ENCODE measurements at places on chromosomes 3 and 15.

- DNase-seq: no peak
These were observed 45.1 kb upstream of the SPATA12 start for GRCh38 chr3:57015350-57015729.

DNA sequence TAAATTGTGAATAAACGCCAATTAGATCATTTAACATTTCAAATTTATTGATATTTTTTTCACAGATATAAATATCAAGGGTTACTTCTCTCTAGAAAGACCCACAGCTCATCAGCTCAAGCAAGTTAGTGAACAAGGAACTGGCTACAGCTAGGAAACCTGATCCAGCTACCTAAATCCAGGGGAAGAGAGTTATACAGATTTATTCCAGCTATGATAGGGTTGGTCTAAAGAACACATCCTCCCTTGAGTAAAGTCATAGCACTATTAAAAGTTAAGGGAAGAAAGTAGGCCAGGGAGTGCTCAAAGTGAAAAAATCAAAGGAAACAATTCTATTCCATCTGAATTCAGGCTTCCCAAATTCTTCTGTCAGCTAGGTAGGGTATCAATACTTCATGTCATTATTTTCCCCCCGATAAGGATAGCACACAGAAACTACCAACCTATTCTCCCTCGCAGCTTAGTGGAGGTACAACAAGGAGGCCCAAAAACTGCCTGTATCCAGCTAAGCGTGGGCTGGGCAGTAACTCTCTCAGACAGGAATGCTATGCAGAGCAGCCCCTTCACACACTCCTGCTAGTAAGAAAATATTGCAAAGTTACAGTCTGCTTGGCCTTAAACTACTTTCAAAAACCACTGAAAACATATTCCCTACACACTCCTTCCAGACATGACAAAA, 44.0 kb downstream of the DCUN1D1 start:
- DNase-seq: no peak

GRCh38 chr3:1623896-1624295, 474.8 kb upstream of the CNTN4 start:
- DNase-seq: no peak

DNA sequence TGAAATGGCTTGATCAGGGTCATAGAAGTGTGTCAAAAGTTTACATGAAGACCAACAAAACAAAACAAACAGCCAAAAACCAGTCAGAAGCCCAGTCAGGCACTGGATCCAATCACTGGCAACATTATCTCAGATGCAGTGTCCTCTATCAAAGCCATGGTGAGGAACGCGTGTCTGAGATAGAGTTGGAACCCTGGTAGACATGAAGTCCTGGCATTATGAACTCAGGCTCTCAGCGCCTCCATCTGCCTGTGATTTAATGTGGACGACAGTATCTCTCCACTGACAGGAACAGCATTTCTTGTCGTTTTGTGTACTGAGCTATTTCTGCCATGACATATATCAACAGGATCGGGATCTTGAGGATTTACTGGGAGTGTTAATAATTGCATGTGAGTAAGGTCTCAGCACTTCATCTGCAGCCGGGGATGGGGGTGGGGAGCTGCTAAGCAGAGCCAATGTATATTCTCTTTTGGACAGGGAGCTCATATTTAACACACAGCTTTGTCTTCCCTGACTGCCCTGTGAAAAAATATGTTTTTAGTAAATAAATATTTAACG, 1120.0 kb downstream of the IGSF11 start:
- DNase-seq: no peak

DNA sequence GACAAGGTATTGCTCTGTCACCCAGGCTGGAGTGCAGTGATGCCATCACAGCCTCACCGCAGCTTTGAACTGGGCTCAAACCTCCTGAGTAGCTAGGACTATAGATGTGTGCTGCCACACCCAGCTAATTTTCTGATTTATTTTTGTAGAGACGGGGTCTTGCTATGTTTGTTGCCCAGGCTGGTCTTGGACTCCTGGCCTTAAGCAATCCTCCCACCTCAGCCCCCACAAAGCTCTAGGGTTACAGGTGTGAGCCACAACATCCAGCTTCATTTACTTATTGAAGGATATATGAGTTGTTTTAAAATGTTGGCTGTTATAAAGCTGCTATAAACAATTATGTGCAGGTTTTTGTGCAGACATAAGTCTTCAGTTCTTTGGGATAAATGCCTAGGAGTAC, 62.2 kb downstream of the SEC22A start:
- no peak for DNase-seq

DNA sequence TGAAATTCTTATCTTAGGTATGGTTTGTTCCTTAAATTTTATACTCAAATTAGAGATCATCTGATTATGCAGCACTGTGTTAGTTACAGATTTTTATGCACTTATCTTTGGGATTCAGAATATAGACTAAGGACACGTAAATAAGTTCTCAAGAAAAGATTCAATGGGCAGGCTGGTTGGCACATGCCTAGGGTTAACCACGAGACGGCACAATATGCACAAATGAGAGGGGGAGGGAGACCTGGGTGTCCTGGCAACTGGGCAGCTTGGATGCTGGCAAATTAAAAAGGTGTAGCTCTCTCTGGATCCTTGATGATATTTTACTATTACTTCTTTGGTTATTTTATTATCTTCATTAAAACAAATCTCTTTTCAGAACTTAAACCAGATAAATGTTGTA, 672 bp downstream of the AADAC start:
- DNase-seq: no peak

DNA sequence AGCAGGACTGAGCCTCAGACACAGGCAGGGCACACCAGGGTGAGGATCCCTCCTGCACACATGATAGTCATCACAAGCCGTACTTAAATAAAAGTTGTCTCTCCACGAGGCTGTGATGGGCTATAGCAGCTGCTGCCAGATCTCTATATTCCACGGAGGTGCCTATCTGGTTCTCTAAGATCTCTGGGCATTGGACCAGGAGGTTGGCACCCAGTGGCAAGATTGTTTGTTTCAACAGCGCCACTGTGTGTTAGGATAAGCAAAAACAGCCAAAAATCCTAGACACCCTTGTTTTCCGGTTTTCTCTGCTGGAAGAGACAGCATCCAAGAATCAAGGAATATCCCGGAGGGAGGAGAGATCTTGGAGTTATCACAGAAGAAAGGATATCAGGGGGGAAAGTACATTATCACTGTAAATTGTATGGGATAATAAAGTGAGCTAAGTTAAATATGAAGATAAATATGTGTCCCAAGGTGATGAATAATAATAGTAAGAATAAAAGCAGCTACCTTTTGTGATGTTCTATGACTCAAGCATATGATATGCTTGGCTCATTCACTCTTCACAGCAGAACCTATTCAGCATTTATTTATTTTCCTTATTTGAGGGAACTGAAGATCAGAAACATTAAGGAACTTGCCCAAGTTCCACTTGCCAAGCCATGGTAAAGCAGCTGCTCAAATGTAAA, 90.6 kb upstream of the AKAP13 start:
- no peak for DNase-seq

DNA sequence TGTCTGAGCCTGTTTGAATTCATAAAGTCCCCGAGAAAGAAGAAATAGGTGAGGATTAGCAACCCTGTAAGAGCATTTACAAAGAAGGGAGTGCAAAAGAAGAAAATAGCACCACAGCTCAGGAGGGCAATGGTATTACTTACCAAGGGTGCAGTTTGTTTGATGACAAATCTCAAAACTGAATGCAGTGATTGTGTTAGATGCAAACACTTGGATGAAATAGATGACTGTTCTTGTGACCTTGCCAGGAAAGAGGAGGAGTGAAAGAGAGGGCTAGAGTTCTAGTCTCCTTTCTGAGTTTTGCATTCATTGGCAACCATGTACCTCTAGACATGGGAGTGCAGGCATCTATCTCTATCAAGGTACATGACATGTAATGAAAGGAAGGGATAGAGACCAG, 1030.8 kb upstream of the CFAP20DC start:
- no peak for DNase-seq

DNA sequence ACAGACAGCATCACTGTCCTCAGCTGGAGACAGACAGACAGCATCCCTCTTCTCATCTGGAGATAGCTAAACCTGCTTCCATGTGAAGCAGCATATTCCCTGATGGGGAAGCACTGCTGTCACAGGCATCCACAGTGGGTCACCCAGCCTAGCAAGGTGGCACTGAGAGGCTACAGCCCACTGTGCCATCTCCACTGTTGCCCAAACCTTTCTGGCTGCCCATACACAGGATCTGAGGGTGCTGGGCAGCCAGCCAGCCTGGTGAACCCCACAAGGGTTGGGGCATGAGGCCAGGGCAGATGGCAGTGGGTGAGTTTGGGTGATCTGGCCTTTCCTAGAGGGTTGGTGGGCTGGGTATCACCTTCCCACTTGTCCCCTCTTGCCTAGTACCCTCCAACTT, 11.7 kb downstream of the CHST13 start:
- DNase-seq: no peak

DNA sequence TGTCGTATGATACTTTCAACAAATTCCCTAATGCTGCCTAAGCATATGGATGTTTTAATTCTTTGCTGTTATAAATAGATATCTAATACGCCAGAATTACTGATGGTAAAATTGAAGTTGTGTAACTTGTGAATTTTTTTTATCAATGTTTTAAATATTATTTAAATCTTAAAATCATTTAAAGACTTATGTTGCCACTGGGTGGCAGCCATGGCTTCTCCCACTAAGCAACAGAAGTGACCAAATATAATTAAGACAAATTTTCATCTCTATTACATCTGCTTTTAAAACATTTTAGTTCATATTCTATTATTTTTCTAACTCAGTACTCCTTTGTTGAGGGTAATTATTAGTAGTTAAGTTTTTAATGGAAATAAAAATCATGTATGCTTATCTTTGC, 8.1 kb upstream of the IL20RB start:
- no peak for DNase-seq

DNA sequence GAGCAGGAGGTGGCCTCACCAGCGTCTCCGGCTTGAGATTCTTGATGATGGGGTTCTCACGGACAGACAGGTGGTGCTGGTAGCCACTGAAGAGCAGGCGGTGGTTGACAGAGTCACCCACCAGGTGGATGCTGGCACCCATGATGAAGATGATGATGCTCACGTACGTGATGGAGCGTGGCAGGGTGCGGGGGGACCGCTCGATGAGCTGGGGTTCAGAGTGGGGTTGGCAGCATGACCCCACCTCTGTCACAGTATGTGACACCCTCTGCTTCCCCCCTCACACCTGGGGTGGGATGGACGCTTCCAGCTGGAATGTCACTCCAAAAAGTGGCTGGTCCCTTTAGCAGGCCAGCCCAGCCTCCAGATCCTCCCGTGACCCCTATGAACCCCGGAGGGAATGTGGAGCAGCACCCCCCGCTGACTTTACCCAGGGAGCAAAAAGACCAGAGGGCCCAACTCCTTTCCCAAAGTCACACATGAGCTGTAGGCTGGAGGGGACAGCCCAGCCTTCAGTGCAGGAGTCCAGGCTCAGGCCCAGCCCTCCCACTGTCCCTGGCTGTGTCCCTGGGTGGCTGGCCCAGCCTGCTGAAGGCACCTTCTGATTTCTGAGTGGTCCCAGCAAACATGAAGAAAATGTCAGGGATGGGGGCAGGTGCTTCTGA, 6.7 kb upstream of the CALML4 start:
- no peak for DNase-seq

DNA sequence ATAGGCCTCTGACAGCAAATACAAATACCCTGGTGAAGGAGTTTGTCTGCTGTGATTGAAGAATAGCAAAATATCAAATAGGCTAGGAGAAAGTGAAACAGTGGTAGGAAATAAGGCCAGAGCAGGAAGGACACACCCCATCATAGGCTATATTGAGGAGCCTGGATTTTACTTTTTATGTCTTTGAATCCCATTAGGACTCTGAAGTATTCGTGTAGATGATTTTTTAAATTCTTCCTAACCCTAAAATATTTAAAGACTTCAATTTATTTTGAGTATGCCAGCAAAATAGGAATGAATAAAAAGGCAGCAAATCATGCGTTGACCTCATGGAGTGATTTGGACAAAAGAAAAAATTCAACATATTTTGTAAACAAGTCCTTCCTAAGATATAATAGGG, 562.8 kb downstream of the NAALADL2 start:
- DNase-seq: no peak

DNA sequence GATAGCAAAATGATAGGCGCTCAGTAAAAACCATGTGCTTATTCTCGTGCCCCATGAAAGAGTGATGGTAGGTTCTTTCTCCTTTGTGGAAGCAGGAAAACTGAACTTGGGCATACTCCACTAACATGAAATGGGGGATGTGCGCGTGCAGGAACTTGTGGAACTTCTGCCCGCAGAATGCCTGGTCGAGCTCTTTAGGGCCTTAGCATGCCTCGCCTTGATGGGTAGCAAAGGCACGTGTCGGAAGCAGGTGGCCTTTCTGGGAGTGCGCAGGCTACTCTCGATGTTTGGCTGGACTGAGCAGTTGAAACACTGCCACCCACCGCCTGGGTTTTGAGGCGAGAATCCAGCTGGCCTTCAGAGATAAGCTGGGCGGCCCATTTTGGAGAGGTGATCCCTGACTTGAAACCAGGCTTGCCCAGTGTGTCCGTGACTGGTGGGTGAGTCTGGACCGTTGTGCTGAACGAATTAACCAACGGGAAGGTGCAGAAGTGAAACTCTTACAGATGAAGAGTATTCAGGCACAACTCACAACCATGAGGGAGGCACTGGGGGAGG, 842 bp downstream of the PCCB start:
- DNase-seq: no peak

DNA sequence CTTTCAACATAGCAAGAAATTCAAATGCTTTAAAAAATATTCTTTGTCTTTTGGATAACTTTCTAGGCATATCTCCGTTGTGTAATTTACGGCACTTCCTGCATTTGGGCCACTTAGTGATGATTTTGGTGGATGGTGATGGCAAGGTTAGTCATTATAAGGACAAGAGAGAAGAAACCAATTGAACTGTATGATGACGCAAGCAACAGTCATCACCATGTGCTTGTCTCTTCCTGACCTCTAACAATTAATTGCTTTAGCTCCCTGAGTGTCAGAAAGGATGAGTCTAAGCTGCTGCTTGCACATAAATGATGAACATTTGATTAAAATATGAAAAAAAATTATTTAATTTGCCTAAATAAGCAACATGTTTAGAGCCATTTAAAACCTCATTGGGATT, 11.3 kb upstream of the P2RY12 start:
- peak; percentile 38 for DNase-seq

GRCh38 chr15:78263907-78264303, 457 bp upstream of the DNAJA4 start:
- no peak for DNase-seq

DNA sequence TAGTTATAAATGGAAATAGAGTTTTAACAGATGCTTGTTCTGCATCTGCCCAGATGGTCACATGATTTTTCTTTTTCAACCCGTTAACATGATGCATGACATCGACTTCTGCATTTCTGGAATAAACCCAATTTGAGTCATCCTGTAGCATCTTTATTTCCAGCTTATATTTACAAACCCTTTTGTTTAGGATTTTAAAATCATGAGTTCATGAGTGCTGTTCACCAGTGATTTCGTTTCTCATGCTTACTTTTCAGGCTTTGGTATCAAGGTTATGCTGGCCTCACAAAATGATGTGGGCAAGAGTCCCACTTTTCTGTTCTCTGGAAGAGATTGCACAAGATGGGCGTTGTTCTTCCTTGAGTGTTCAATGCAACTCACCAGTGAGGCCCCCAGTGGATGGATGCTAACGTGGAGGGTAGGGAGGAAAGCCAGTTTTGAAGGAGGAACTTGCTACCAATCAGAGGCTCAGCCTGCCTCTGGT, 5.2 kb downstream of the HRH1 start:
- DNase-seq: no peak

- no peak for DNase-seq
These were observed 41.9 kb downstream of the CCDC12 start for GRCh38 chr3:46934498-46935167.

- no peak for DNase-seq
These were observed 95.9 kb downstream of the FEZF2 start for GRCh38 chr3:62277450-62277849.
